ENCODE measurements at places on chromosomes 3 and 15. TPM values are rescaled to one million over a fixed set of nuclear protein-coding genes. Genes with fewer than 3 reads are reported as not detected.

GRCh38 chr3:107313711-107314110 is 63.5 kb upstream of the CCDC54 start:
- H3K36me3 ChIP-seq, result no peaks in the 10 kb centered on the region
- no peak overlapping the region for H3K27ac ChIP-seq
- H3K4me3 ChIP-seq, result no peak overlapping the region
- no peaks in the 10 kb centered on the region for H3K4me1 ChIP-seq
- no peak for DNase-seq
- no peaks in the 10 kb centered on the region for H3K27me3 ChIP-seq

GRCh38 chr3:170730071-170730812 is 139.8 kb downstream of the RPL22L1 start:
- no peak for DNase-seq
- no peak overlapping the region for H3K27ac ChIP-seq
- no peaks in the 10 kb centered on the region for H3K36me3 ChIP-seq
- no peak overlapping the region for H3K4me3 ChIP-seq

The RBP2 gene
- not detected for total RNA-seq

- H3K27ac ChIP-seq, result peak overlapping the region; percentile 13
- H3K4me3 ChIP-seq, result no peak overlapping the region
- H3K4me1 ChIP-seq, result no peaks in the 10 kb centered on the region
These were observed 33.8 kb downstream of the MRAS start for GRCh38 chr3:138381950-138382715.

The GOLGA8S gene
- not detected for total RNA-seq

GRCh38 chr3:36815375-36815774 is 51.0 kb upstream of the DCLK3 start:
- DNase-seq, result no peak
- H3K4me1 ChIP-seq, result peaks cover 10% of the 10 kb centered on the region
- H3K36me3 ChIP-seq, result no peaks in the 10 kb centered on the region
- no peak overlapping the region for H3K27ac ChIP-seq

The CSNK1G1 gene
- total RNA-seq, result 20.5 TPM

The SLC22A14 gene
- total RNA-seq, result not detected

The SERPINI2 gene
- not detected for total RNA-seq

GRCh38 chr3:184240384-184241140 is 8.2 kb downstream of the ALG3 start:
- no peaks in the 10 kb centered on the region for H3K27me3 ChIP-seq

GRCh38 chr3:9946112-9947024 is 5.8 kb downstream of the PRRT3 start:
- peak overlapping the region; percentile 59 for H3K4me3 ChIP-seq
- H3K4me1 ChIP-seq, result peaks cover 8% of the 10 kb centered on the region
- peaks cover 5% of the 10 kb centered on the region for H3K27me3 ChIP-seq
- no peak overlapping the region for H3K27ac ChIP-seq
- no peaks in the 10 kb centered on the region for H3K36me3 ChIP-seq
